ENCODE measurements at places on chromosomes 1 and 21. TPM values are rescaled to one million over a fixed set of nuclear protein-coding genes. Genes with fewer than 3 reads are reported as not detected.
A peak's percentile ranks its signal among the peaks of the same experiment; 100 is the strongest.

- H3K4me1 ChIP-seq = peaks cover 4% of the 10 kb centered on the region
- no peak overlapping the region for H3K27ac ChIP-seq
- DNase-seq = no peak
- H3K36me3 ChIP-seq = peaks cover 5% of the 10 kb centered on the region
- H3K27me3 ChIP-seq = no peaks in the 10 kb centered on the region
Observed at GRCh38 chr21:34513129-34513675, 1.2 kb upstream of the KCNE1 start.

DNA sequence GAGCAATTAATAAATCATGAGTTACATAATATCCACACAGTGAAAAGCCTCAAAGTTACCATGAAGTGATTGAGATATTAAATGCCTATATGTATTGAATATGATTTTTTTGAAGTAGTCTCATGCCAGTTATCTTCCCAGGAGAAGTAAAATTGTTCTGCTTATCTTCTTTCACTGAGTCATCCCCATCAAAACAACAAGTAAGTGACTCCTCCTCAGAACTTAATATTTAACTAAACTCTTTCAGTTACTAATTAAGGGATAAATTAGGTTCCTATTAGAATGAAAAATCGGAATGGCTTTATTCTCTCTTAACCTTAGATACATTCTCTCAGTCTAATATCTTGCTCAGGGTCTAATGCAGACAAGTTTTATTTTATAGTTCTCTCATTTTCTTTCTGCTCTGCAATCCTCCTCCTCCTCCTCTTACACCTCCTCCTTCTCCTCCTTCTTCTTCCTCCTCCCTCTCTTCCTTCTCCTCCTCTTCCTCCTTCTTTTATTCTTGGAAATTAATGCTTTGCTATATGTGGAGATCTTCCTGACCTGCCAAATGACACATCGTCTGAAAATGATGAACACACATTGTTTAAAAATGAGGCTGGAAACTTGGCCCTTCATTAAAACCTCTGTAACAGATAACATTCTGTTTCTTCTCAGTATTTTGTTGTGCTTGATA, 110.9 kb downstream of the RUNX1 start:
- peak overlapping the region; percentile 82 for H3K27ac ChIP-seq
- no peaks in the 10 kb centered on the region for H3K36me3 ChIP-seq
- peaks cover 49% of the 10 kb centered on the region for H3K4me1 ChIP-seq
- no peaks in the 10 kb centered on the region for H3K27me3 ChIP-seq
- no peak overlapping the region for H3K4me3 ChIP-seq

GRCh38 chr1:43313771-43314170, 13.0 kb downstream of the TIE1 start:
- no peak overlapping the region for H3K27ac ChIP-seq
- H3K36me3 ChIP-seq = no peaks in the 10 kb centered on the region
- no peak overlapping the region for H3K4me3 ChIP-seq
- no peak for DNase-seq
- no peaks in the 10 kb centered on the region for H3K4me1 ChIP-seq

GRCh38 chr1:175188936-175189335, 3.6 kb downstream of the KIAA0040 start:
- peak overlapping the region; percentile 97 for H3K27ac ChIP-seq
- peak overlapping the region; percentile 97 for H3K4me3 ChIP-seq
- H3K4me1 ChIP-seq = peaks cover 82% of the 10 kb centered on the region
- DNase-seq = peak; percentile 43
- no peaks in the 10 kb centered on the region for H3K27me3 ChIP-seq

DNA sequence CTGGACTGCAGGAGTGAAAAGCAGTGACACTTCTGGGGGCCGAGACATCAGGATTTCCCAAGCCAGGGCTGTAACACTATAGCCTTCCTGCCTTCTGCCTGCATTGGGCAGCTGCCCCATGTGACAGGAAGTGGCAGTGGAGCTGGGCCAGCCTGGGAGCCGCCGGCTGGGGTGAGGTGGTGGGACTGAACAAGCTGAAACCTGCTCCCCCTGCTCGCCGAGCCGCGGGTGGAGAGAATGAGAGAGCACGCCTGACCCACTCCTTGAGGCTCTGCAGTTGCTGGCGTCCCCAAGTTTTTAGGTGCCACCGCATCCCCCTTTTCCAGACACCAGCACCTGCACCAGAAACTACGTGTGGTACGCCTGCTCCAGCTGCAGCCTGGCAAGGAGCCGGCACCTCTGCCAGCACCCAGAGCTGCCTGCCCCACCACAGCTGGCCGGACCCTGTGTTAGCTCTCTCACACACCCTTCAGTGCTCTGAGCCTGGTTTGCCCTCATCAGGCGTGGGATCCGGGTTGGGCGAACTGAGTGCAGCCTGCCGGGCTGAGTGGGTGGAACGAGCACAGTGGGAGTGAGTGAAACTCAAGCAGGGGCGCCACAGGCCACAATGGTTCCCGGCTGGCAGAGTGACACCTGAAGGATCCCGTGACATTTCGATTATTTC, 119.4 kb downstream of the AKT3 start:
- no peak overlapping the region for H3K27ac ChIP-seq
- H3K4me1 ChIP-seq = peaks cover 10% of the 10 kb centered on the region
- H3K36me3 ChIP-seq = peaks cover 16% of the 10 kb centered on the region
- no peak for DNase-seq
- no peak overlapping the region for H3K4me3 ChIP-seq

DNA sequence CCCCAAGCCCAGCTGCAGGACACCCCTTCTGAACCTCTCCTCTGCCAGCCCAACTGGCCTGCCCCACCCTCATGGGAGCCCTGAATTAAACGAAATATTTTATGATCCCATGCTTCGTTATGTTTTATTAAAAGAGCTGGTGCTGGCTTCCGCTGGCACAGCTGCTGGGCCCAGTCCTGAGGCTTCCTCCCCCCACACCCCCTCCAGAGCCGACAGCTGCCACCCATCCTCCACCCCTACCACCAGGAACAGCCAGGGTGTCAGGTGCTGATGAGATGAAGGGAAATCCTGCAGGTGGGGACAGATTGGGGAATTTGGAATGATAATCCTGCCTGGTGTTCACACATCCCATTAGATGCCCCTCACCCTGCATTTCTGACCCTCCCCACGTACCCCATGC, 19.0 kb downstream of the IGSF21 start:
- H3K4me1 ChIP-seq = no peaks in the 10 kb centered on the region
- no peak for DNase-seq
- H3K27ac ChIP-seq = no peak overlapping the region
- peaks cover 45% of the 10 kb centered on the region for H3K27me3 ChIP-seq

GRCh38 chr1:202575918-202576653, 134.2 kb downstream of the SYT2 start:
- no peak for DNase-seq
- no peak overlapping the region for H3K27ac ChIP-seq
- H3K4me1 ChIP-seq = peaks cover 4% of the 10 kb centered on the region
- no peaks in the 10 kb centered on the region for H3K27me3 ChIP-seq

DNA sequence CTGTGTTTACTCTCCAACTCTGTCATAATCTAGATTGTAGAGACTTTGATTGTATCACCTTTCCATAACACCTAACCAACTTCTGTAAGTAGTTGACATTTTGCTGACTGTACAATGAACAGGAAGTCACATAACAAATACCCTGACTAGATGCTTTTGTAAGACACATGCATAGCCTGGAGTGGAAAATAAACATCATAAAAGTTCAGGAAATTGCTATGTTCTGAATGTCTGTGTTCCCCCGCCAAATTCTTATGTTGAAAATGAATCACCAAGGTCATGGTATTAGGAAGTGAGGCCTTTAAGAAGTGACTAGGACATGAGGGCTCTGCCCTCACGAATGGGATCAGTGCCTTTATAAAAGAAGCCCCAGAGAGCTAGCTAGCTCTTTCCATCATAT, 40.4 kb upstream of the ZSWIM5 start:
- H3K36me3 ChIP-seq = peaks cover 2% of the 10 kb centered on the region
- peaks cover 4% of the 10 kb centered on the region for H3K27me3 ChIP-seq
- H3K4me1 ChIP-seq = peaks cover 11% of the 10 kb centered on the region
- H3K27ac ChIP-seq = peak overlapping the region; percentile 2
- no peak for DNase-seq

GRCh38 chr1:64842224-64842623, 97.3 kb downstream of the RAVER2 start:
- no peak for DNase-seq
- H3K27me3 ChIP-seq = no peaks in the 10 kb centered on the region
- H3K36me3 ChIP-seq = peaks cover 35% of the 10 kb centered on the region
- H3K4me1 ChIP-seq = peaks cover 1% of the 10 kb centered on the region
- no peak overlapping the region for H3K27ac ChIP-seq

DNA sequence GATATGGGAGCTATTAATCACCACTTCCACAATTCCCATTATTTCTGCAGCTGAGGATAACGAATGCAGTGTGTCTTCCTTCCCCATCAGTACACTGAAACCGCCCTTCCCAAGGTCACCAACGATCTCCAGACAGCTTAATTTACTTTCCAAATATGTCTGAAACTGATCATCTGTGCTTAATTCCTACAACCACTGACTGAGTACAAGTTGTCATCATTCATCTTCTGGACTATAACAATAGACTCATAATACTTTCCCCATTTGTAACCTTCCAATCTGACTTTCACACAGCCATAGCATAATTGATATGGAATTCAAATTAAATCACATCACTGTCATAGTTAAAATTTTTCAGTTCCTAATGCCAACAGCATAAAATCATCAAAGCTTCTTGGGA, 17.4 kb downstream of the DNM3 start:
- no peak overlapping the region for H3K27ac ChIP-seq
- no peaks in the 10 kb centered on the region for H3K4me1 ChIP-seq
- DNase-seq = no peak
- H3K4me3 ChIP-seq = no peak overlapping the region
- H3K36me3 ChIP-seq = peaks cover 35% of the 10 kb centered on the region

GRCh38 chr1:205013683-205014367, 29.2 kb upstream of the CNTN2 start:
- no peaks in the 10 kb centered on the region for H3K36me3 ChIP-seq
- no peak for DNase-seq
- H3K27ac ChIP-seq = no peak overlapping the region
- no peak overlapping the region for H3K4me3 ChIP-seq
- no peaks in the 10 kb centered on the region for H3K27me3 ChIP-seq

DNA sequence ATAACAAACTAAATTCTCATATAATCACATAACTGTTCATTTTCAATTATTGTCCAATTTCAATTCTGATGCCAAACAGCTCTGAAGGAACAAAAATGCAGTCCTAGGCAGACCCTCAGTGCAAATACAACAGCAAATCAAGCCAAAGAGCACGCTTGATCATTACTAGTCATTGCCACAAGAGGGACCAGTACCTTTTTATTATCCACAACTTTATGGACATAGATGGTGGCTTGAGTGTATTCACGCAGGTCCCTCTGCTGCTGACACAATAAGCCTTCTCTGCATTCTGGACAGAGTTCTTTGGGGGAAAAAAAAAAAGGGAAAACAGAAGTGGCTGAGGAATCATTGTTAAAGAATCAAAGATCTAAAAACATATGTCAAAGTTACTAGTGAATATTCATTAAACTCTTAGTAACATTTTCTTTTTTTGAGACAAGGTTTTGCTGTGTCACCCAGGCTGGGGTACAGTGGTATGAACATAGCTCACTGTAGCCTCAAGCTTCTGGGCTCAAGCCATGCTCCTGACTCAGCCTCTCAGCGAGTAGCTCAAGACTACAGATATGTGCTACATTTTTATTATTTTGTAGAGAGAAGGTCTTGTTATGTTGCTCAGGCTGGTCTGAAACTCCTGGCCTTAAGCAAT, 34.3 kb upstream of the RAP1GAP start:
- no peaks in the 10 kb centered on the region for H3K27me3 ChIP-seq
- DNase-seq = no peak
- peaks cover 3% of the 10 kb centered on the region for H3K4me1 ChIP-seq
- no peak overlapping the region for H3K27ac ChIP-seq
- no peak overlapping the region for H3K4me3 ChIP-seq

- H3K27ac ChIP-seq = no peak overlapping the region
- peaks cover 12% of the 10 kb centered on the region for H3K4me1 ChIP-seq
- H3K27me3 ChIP-seq = peaks cover 32% of the 10 kb centered on the region
- peak overlapping the region; percentile 83 for H3K4me3 ChIP-seq
- no peaks in the 10 kb centered on the region for H3K36me3 ChIP-seq
Observed at GRCh38 chr1:211133393-211133835, 534 bp downstream of the KCNH1 start.

DNA sequence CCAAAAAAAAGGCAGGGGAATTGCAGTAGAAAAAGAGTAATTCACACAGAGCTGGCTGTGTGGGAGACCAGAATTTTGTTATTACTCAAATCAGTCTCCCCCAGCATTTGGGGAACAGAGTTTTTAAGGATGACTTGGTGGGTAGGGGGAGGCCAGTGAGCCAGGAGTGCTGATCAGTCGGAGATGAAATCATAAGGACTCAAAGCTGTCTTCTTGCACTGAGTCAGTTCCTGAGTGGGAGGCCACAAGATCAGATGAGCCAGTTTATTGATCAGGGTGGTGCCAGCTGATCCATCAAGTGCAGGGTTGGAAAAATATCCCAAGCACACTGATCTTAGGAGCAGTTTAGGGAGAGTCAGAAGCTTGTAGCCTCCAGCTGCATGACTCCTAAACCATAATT, 23.7 kb upstream of the EDARADD start:
- H3K4me3 ChIP-seq = no peak overlapping the region
- H3K36me3 ChIP-seq = peaks cover 5% of the 10 kb centered on the region
- H3K27ac ChIP-seq = no peak overlapping the region
- peaks cover 4% of the 10 kb centered on the region for H3K27me3 ChIP-seq
- no peaks in the 10 kb centered on the region for H3K4me1 ChIP-seq

DNA sequence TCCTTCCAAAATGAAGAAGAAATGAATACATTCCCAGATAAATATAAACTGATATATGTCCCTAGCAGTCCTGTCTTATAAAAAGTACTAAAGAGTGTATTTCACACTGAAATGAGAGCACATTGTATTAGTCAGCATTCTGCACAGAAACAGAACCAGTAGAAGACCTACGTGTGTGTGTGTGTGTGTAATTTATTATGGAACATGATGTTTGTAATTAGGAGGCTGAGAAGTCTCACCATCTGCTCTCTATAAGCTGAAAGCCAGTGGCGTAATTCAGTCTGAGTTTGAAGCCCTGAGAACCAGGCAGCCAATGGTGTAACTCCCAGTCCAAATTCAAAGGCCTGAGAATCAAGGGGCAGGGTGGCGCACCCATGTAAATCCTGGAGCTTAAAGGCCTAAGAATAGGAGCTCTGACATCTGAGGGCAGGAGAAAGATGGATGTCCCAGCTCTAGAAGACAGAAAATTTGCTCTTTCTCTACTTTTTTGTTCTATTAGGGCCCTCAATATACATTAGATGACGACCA, 146.5 kb upstream of the LYPLAL1 start:
- no peaks in the 10 kb centered on the region for H3K27me3 ChIP-seq
- no peak overlapping the region for H3K4me3 ChIP-seq
- peaks cover 4% of the 10 kb centered on the region for H3K36me3 ChIP-seq
- H3K27ac ChIP-seq = no peak overlapping the region
- DNase-seq = no peak
- H3K4me1 ChIP-seq = no peaks in the 10 kb centered on the region

The C1orf185 gene
- total RNA-seq = not detected

The S100A7 gene
- not detected for total RNA-seq

The UTS2 gene
- not detected for total RNA-seq

The IL12RB2 gene
- total RNA-seq = not detected

The CD2 gene
- total RNA-seq = 189 TPM

The LORICRIN gene
- total RNA-seq = not detected

The FCRL2 gene
- 2.7 TPM for total RNA-seq

The IVL gene
- not detected for total RNA-seq

Measured in naive thymus-derived CD8-positive, alpha-beta T cell (primary cell).